ENCODE measurements at places on chromosomes 16 and 17.

- DNase-seq = no peak
- H3K4me1 ChIP-seq = no peaks in the 10 kb centered on the region
- H3K27ac ChIP-seq = no peak overlapping the region
- no peaks in the 10 kb centered on the region for H3K36me3 ChIP-seq
- no peaks in the 10 kb centered on the region for H3K27me3 ChIP-seq
- no peak overlapping the region for H3K4me3 ChIP-seq
Measured at GRCh38 chr16:84496991-84497390, 7.5 kb downstream of the MEAK7 start.

- no peaks in the 10 kb centered on the region for H3K27me3 ChIP-seq
- H3K27ac ChIP-seq = no peak overlapping the region
- no peak overlapping the region for H3K4me3 ChIP-seq
- H3K4me1 ChIP-seq = no peaks in the 10 kb centered on the region
- no peak for DNase-seq
Measured at GRCh38 chr17:63178530-63178929, 212.5 kb downstream of the TANC2 start.

GRCh38 chr16:70370924-70371323, 24.2 kb downstream of the DDX19A start:
- H3K27me3 ChIP-seq = no peaks in the 10 kb centered on the region
- no peaks in the 10 kb centered on the region for H3K4me1 ChIP-seq
- H3K4me3 ChIP-seq = no peak overlapping the region
- DNase-seq = no peak
- H3K27ac ChIP-seq = no peak overlapping the region
- peaks cover 79% of the 10 kb centered on the region for H3K36me3 ChIP-seq

DNA sequence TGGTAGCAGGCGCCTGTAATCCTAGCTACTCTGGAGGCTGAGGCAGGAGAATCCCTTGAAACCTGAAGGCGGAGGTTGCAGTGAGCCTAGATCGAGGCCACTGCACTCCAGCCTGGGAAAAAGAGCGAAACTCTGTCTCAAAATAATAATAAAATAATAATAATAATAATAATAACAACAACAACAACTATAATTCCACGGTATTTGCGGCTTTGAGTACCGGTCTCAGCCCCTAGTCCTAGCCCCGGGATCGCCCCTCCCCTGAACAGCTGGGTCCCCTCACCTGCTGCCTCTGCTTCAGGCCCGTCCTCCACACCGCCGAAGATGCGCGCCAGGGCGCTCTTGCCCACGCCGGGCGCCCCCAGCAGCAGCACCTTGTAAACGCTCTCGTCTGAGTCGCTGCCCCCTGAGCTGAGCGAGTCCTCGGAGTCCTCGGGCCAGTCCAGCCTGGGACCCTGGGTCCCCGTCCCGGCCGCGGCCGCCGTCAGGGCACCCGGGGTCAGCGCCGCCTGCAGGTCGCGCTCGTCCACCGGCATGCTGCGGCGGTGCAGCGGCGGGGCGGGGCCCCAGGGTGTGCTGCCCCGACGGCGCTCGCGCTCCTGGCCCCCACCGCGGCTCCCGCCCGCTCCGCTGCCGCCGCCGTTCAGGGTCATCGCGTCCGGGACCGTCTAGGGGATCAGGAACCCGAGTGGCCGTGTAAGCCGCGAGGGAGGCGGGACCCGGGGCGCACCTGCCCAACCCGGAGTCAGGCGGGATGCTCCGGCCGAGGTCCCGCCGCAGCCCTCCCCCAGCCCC, 611 bp downstream of the RRAD start:
- no peak overlapping the region for H3K27ac ChIP-seq
- peaks cover 34% of the 10 kb centered on the region for H3K4me1 ChIP-seq
- H3K4me3 ChIP-seq = no peak overlapping the region
- no peaks in the 10 kb centered on the region for H3K36me3 ChIP-seq
- no peak for DNase-seq
- no peaks in the 10 kb centered on the region for H3K27me3 ChIP-seq

Measured in adrenal gland (tissue), 19 donors.